CD4-positive, alpha-beta T cell treated with Interleukin-15 for 1 hour (primary cell): ENCODE measurements at places on chromosomes 11 and 22.

DNA sequence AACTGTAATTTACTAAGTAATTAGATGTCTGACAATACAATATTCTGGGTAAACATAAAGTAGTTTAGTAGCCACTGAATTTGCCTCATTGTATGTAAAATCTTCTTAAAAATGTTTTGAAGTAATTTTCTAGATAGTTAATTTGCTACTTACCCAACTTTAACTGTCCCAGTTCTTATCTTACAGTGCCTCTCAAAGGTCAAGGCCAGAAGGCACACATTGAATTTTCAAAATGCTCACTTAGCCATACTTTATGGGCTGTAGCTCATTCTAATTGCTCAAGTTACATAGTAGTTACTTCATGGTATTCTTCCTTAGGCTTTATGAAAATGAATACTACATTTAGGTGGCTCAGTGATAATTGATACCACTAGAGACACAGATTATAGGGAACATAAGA lies 666.6 kb downstream of the CNTN5 start:
- no peak for DNase-seq

DNA sequence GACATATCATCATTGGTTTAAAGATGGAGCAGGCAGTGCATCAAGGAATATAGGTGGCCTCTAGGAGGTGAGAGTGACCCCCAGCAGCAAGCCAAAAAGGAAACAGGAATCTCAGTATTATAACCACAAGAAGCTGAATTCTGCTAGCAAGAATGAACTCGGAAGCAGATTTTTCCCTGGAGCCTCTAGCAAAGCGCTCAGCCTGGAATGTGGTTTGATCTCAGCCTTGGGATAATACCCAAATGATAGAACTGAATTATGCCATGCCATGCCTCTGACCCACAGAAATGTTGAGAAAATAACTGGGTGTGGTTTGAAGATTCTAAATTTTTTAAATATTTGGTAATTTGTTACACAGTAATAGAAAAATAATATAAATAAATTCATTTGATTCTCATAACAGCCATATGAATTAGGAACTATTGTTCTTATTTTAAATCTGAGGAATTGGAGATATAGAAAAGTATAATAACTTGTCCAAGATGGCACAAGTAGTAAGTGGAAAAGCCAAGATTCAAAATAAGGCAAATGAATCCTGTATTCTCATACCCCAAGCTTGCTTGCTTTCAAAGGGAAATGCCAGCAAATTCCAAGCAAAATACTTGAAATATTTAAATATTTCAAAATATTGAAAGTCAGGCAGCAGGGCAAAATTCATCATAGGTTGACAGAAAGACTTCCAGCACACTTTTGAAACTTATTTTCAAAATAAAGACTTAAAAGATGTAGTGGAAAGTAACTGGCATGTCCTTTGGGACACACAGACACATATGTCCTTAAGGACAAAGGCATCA lies 567.4 kb downstream of the KCNA4 start:
- DNase-seq = no peak

DNA sequence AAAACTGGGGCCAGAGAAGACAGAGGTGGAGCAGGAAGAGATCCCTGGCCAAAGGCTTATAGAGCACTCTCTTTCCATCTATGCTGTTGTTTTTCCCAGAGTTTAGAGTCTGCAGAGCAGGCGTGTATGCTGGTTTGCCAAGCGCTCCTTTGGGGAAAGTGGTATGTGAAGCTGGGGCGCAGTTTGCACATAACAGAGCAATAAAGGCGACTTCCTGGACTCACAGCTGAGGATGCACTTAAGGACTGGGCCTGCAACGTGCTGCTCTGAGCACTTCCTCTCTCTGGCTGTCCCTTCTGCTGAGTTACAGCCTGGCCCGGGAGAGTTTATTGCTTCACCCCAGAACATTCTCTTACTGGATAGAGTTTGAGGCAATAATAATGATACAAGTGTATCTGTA lies 41.7 kb downstream of the THAP12 start:
- peak; percentile 38 for DNase-seq

GRCh38 chr11:68206211-68206610 lies 6.9 kb downstream of the KMT5B start:
- DNase-seq = no peak

DNA sequence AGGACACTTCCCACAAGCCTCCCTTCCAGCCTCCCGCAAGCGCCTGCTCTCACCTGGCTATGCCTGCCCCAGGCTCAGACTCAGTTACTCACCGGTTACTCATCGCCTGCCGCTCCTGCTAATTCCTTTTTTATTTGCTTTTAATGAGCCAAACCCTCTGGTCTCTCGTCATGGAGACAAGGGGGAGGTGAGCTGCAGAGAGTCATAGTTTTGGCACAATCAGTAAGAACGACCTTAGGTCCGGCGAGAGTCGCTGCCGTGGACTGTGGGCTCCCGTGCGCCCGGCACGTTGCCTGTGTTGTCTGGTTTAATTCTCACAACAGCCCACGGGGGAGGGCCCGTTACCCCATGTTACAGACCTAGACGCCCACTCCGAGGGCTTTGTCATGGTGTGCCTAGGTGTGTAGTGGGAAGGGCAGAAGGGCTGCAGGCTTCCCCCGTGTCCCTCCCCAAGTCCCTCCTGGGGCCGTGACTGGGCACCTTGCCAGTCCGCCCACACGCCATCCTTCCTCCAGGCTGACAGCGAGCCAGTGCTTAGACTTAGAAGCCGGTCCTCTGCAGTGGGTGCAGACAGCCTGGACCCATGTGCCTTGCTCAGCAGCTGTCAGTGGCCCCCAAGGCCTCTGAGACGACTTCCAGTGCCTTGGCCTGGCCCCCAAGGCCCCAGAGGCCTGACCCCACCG lies 42.2 kb downstream of the WNT7B start:
- DNase-seq = no peak

- no peak for DNase-seq
Measured at GRCh38 chr11:104060820-104061219, 24.4 kb downstream of the DDI1 start.

DNA sequence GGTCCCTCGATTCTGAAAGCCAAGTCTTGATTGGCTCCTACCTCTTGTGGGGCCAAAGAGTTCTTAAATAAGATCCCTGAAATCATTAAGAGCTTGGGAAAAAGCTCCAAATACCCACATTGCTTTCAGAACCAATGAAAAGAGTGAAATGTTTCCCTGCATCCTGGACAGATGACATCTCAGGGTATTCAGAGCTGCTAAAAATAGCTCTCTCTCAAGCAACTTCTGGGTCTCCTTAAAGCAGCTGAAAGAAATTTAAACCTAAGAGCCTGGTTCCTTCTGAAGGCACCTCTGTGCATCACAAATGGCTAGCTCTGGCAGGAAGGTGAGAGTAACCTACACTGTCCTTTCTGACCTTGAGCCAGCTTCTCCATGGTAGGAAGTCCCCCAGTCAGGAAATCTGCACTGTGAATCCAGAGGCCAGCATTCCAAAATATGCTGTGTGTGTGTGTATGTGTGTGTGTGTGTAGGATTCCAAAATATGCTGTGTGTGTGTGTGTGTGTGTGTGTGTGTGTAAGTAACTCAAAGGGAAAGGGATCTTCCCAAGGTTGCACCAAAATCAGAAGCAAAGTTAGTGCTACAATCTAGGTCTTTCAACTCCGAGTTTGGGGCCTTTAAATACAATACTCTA lies 50.1 kb downstream of the RELT start:
- DNase-seq = no peak

GRCh38 chr22:30664798-30665197 lies 2.9 kb downstream of the DUSP18 start:
- no peak for DNase-seq

DNA sequence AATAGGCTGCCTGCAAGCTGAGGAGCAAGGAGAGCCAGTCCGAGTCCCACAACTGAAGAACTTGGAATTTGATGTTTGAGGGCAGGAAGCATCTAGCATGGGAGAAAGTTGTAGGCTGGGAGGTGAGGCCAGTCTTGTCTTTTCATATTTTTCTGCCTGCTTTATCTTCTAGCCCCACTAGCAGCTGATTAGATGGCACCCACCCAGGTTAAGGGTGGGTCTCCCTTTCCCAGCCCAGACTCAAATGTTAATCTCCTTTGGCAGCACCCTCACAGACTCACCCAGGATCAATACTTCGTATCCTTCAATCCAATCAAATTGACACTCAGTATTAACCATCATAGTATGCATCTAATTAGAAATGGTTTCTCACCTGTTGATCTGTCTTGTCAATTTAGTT lies 5.0 kb upstream of the COX8A start:
- DNase-seq = no peak

DNA sequence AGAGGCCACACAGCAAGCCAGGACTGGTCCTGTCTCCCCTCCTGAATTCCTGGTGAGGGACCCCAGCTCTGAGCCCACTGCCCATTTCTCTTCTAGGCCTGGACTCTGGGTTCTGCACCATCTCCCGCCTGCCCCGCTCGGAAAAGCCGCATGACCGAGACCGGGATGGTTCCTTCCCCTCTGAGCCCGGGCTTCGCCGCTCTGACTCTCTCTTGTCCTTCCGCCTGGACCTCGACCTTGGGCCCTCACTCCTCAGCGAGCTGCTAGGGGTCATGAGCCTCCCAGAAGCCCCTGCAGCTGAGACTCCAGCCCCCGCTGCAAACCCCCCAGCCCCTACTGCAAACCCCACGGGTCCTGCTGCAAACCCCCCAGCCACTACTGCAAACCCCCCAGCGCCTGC lies 7.7 kb downstream of the CDC42EP1 start:
- no peak for DNase-seq

DNA sequence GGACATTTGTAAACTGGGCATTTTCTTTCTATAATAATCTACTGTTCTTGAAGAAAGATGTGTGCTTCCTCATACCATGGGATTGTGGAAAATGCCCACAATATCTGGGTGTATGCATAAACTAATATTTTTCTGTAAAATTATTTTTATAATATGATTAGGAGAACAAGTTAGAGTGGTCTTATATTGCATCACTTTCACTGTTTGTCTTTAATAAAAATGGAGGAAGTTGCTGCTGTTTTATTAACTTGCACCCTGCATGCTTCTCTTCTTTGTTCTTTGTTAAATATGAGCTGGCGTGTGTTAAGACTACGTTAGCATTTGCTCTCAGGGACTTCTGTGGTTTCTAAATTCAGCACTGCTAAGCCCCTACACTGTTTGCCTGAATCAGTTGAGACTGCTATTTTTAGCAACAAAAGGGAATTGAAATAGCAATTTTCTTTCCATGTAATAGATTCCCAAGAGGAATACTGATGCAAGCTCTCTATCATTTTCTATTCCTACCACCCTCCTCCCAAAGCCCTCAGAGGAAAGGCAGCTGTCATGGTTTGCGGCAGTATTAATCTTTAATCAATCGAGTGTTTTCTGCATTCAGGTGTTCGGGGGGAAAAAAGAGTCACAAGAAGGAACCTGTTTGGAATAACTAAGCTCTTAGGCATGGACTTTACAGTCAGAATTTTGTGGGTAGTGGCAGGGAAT lies 56.1 kb downstream of the HSD17B12 start:
- DNase-seq = no peak
